GM23248 (cell line): ENCODE measurements at places on chromosomes 4 and X. TPM values are rescaled to one million over a fixed set of nuclear protein-coding genes. Genes with fewer than 3 reads are reported as not detected.

Gene TRO
- polyA plus RNA-seq, result 13.6 and 16.4 TPM in 2 replicates

Gene SORBS2
- polyA plus RNA-seq, result 1.5 and 2.3 TPM in 2 replicates

Gene HS3ST1
- polyA plus RNA-seq, result not detected in 2 replicates

DNA sequence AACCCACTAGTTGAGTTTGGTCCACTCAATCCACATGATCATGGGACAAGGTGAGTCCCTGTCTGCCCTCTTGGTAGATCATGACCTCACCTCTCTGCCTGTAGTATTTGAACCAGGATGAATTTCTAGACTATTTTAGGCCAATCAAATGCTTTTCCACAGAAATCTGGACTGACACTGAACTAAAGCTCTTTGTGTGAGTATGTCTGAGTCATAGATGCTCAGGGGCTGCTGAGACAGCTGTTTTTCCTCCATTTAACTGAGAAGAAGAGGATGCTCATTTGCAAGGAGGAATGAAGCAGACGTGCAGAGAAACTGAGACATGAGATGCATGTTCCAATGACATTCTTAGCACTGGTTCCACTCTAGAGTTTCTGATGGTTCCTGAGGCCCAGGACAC is 77.3 kb upstream of the TMEM47 start:
- DNase-seq, result peak; percentile 30

GRCh38 chr4:14984448-14984847 is 17.8 kb upstream of the CPEB2 start:
- DNase-seq, result no peak
